ENCODE measurements at places on chromosomes 3 and 15.
A peak's percentile ranks its signal among the peaks of the same experiment; 100 is the strongest.

DNA sequence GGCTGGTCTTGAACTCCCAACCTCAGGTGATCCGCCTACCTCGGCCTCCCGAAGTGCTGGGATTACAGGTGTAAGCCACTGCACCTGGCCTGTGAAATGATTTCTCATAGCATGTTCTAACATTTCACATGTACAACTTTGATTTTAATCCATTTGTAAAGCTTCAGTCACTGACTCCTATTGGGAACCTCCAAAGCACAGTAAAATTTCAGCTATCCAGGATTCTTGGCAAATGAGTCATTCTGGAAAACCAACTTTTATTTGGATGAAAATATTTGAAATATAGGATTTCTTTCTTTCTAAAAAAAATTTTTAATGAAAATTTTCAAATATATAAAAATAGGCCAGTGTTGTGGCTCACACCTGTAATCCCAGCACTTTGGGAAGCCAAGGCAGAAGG lies 2.7 kb upstream of the LMAN1L start:
- no peak for DNase-seq

DNA sequence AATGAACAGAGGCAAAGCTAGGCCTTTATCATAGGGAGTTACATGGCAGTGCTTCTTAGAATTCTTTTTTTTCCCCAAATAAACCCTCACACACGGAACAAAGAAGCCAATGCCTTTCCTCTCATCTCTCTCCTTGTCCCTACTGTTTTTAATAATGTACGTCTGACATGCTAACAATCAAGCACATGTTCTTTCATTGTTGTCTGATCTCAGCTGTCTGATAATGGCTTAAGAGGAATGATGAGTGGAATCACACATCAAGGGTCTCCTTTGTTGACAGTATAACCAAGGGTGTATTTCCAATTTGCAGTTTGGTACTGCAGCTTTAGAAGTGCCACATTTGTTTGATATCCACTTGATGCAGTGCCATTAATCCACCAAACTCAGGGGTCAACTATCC lies 34.8 kb upstream of the EPHA3 start:
- DNase-seq = no peak

DNA sequence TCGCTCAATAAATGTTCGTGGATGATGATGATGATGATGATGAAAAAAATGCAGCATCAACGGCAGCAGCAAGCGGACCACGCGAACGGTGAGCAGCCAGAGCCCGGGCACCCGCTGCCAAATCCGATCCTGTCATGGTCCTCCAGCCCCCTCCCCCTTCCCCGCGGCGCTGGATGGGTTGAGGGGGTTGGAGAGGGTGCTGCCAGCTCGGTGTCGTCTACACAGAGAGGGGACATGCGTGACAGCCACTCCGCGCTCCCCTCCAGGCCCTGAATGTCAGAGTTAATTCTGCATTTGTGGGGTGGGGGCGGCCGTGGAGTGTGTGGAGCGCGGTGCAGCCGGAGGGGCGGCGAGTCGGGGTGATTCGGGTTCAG lies 722 bp downstream of the CACNA1D start:
- peak; percentile 37 for DNase-seq

DNA sequence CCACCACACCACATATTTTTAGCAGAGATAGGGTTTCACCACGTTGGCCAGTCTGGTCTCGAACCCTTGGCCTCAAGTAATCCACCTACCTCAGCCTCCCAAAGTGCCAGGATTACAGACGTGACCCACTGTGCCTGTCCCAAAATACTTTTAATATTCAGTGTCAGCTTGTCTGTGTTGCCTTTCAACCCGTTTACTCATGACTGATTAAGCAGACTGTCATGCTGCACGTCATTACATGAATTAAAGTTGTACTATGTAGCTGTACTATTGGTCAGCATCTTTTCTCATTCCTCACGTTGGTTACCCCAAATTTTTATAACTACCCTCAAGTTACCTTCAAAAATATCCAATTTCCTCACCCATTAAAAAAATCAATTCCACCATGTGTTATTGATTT lies 48.7 kb upstream of the GADL1 start:
- DNase-seq = no peak

DNA sequence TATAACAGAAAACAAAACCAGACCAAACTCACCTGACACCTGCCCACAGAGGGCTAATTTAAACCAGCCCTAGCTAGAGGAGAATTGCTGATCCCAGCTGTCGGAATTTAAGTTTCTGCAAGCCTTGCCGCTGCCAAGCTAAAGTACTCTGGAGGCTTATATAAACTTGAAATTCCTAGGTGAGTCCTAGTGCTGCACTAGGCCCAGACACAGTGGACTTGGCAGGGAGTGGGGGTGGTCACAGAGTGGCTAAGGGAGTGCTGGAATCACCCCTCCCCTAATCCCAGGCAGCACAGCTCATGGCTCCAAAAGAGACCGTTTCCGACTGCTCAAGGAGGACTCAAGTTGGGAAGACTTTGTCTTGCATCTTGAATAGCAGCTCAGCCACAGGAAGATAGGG lies 17.6 kb downstream of the TMCO5A start:
- DNase-seq = no peak

DNA sequence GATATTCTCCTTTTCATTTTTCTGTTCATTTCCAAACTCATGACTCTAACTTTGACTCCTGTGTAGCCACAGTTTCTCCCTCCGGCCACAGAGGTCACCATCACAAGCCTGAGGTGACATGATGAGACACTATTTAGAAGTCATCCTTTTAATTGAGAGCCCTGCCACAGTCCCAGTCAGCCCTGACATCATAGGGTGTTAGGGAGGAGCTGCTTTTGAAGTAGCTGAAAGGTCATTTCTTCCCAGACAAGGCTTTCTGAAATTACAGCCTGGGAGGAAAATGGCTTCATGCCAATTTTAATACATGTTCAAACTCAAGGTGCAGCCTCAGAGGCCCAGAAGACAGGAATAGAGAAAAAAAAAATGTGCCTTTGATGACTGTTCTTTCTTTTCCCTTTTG lies 532.8 kb upstream of the TGFBR2 start:
- DNase-seq = peak; percentile 92

DNA sequence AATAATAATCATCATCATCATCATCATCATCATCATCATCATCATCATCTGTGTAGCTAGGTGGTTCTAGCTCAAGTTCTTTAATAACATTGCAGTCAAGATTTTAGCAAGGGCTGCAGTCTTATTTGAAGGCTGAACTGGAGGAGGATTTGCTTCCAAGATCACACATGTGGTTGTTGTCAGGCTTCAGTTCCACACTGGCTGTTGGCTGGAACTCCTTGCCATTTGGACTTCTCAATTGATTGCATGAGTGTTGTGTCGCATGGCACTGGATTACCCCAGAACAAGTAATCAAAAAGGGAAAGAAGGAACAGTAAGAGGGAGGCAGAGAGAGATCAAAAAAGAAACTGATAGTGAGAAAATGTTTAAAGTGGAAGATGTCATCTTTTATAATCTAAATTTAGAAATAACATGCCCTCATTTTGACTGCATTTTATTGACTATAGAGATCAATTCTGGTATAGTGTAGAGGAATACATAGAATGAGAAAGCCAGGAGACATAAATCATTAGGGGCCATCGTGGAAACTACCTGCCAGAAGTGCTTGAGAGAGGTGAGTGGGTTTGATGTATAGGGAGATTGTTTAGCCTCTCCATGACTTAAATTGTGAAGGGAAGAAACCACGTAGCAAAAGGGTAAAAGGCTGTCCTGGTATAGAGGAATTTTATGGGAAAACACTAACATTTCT lies 346.6 kb upstream of the RBMS3 start:
- no peak for DNase-seq

DNA sequence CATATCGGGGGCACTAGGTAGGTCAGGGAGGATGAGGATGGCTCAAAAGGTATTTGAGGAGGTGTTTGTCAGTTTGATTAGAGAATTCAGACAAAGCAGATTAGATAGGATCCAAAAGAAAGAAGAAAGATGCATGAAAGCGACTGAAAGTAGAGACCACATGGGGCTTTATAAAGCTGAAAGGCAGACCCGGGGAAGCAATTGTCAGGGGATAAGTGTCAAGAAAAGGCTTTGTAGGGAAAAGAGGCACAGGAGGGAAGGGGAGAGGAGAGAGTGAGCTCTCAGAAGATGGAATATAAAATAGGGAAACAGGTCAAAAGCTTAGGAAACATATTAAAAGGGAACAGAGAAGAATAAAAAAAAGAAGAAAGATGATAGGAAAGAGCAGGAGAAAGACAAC lies 308.2 kb upstream of the RORA start:
- DNase-seq = no peak

DNA sequence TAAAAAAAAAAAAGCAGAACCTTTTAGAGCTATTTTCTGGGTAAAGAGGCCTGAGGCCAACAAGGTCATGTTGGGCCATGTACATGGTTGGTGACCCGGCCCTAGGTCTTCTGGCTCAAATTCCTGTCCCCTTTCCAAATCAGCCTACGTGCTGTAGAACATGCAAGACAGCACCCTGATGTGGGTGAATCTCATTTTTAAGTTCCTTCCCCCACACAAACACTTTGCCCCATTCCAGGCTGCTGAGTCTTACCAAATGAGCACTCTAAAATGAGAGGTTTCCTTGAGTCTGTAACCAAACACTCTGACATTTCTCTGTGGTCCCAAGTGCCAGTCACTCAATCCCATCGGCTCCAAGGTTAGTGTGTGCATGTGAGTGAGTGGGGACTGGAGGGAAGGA lies 9.4 kb downstream of the BCL6 start:
- DNase-seq = no peak

GRCh38 chr3:53748512-53749271 lies 97.5 kb downstream of the CHDH start:
- DNase-seq = no peak

- DNase-seq = peak; percentile 83
These were observed 5.6 kb downstream of the SERPINI1 start for GRCh38 chr3:167740961-167741587.

GRCh38 chr15:23069496-23070166 lies 30.3 kb upstream of the TUBGCP5 start:
- DNase-seq = peak; percentile 27

DNA sequence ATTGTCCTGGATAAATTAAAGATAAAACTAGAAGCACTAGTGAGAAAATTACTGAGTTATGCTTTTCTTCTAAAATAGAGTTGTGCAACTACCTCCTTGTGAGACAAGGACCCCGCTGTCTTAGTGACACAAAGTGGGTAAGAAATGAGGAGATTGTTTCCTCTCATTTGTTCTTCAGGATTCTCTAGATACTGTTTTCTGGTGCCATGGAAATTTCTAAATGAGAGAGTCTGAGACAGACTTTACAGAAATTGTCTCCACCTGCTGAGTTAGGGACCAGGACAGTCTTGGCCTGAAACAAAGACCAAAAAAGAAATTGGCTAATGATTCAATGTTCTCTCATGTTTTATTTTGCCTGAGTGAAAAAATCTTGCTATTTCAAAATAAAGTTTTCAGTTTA lies 427.5 kb downstream of the TUSC7 start:
- no peak for DNase-seq

GRCh38 chr15:98804057-98804380 lies 155.7 kb downstream of the IGF1R start:
- DNase-seq = no peak

DNA sequence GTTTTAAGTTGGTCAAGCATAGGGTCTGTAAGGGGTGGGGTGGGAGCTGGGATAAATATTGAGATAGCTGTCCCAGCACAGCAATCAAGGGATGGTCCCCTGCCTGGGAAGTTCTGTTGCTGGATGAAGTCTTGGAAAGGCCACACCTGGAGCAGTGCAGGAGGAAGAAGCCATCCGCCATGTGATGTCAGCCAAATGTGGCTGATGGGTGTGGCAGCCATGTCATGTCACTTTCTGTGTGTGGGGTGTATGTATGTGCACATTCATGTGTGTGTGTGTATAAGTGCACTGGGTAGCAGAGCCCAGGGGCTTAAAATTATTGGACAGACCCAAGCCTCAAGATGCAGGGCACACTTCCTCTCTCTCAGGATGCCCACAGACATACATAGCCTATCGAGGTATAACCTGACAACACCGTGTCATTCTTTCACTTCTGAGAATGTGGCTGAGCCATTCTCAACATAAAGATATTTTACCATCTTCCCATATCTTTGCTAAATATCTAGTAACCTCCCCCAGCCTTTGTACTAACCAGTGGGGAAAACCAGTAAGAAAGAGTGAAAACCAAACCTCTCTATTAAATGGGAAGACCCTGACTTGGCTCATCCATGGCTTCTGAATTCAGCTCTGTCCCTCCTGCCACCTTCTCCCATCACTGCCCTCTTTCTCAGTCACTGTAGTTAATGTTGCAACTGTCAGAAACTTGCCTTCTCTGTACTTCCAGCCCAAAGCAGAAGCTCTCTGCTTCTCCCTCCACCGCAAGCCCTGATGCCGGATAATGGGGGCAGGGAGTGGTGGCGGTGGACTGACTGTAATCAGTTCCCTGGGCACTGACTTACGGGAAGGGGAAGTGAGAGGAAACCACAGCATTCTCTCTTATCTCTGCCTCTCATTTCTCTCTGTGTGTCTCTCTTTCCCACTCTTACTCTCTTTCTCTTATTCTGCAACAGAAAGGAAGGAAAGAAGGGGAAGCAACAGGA lies 11.2 kb downstream of the TNFSF10 start:
- DNase-seq = no peak

GRCh38 chr3:123383091-123384053 lies 65.5 kb downstream of the ADCY5 start:
- no peak for DNase-seq

GRCh38 chr15:65979837-65980236 lies 110.5 kb downstream of the RAB11A start:
- no peak for DNase-seq

DNA sequence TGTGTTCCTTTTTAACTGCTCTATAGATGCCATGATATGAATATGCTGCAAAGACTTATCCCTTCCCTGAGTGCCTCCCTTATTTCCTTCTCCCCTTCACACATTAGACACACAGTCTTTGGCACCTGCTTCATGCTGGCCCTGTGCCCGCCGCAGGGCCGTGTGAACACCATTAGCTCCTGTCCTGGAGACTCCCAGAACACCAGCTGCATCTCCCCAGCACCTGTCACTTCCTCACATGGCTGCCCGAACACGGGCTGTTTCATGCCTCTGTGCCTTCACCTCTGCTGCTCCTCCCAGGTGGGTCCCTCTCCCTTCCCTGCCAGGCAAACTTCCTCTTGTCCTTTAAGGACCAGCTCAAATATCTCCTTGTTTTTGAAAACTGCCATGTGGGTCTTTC lies 40.5 kb upstream of the SEC13 start:
- DNase-seq = peak; percentile 83

DNA sequence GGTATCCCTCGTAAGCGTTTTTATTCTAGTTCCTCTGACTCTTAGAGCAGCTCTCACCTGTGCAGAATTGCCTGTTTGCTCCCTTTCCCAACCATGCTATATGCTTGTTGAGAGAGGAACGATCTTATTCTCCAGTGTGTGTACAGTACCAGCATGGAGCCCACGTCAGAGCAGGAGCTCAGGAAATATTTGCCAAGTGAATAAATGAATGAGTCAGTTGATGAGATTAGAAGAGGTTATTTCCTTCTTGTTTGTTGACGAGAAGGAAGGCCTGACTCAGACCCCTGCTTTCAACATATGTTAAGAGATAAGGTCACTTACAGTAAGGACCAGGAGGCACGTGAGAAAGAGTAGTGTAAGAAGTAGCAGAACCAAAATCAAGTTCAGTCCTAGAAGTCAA lies 106.3 kb upstream of the ABHD17C start:
- DNase-seq = peak; percentile 10

Measured in NCI-H69 (cell line).